ENCODE measurements at places on chromosomes 7 and 10.

DNA sequence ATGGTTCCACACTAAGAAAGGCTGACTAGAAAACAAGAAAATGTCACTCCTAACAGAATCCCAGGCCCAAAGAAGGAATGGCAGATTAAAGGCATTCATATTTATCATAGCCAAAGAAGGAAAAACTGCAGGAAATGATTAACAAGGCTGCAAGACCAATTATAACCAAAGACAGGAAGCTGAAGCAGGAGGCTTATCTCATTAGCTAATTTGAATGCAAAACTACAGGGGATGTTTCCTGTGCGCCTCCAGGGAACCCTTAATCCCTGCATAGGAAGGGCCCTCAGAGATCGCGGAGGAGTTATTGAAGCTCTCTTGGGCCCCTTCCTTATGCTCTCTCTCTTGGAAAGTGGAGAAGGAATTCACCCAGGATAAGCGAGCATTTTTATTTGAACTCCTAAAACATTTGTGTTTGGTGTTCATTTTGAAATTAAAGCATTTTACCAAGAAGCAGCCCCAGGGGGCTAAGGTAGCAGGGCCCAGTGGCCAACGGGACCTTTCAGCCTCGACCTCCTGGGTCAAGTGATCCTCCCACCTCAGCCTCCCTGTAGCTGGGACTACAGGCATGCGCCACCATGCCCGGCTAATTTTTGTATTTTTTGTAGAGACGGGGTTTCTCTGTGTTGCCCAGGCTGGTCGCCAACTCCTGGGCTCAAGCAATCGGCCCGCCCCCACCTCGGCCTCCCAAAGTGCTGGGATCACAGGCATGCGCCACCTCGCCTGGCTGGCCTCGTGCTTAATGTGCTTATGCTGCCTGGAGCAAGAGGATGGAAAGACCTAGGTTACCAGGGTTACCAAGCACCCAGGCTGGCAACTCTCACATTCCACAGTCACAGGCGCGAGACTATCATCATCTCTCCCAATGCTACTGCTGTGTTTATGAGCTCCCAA, 24.1 kb upstream of the PROSER2 start:
- no peak for DNase-seq

DNA sequence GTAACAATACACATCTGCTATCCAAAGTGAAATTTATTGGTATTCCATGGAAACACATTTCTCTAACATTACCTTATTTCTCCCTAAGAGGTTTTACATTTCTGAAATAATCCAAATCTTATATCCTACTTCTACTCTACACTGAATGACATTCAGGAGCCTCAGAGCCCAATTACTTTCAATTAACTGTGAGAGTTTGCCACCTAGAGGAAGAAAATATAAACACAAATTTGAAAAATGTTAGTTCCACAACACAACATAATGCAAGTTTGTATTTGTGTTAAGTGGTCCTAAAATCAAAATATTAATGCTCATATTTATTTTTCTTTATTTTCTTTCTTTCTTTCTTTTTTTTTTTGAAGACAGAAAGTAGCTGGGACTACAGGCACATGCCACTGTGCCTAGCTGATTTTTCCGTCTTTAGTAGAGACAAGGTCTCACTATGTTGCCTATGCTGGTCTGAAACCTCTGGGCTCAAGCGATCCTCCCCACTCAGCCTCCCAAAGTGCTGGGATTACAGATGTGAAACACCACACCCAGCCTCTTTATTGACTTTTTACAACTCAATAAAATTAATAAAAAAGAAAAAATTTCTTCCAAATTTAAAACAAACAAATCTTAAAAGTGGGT, 46.0 kb downstream of the ATAD1 start:
- peak; percentile 64 for DNase-seq

GRCh38 chr7:135597181-135597925, 39.6 kb downstream of the NUP205 start:
- no peak for DNase-seq

DNA sequence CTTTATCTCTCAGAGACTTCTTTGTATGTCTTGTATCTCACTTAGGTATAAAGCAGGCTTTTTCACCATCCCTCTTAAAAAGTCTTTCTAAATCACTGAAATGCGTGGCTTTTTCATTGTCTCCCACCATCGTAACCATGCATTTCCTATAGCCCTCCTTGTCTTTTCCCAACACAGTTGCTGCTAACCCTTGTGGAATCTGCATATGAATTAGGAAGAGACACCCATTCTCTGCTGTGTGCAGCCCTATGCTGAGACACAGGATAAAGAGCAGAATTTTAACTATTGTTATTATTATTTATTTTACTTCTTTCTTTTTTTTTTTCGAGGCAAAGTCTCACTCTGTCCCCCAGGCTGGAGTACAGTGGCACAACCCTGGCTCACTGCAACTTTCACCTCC, 804.3 kb upstream of the COBL start:
- DNase-seq = no peak

DNA sequence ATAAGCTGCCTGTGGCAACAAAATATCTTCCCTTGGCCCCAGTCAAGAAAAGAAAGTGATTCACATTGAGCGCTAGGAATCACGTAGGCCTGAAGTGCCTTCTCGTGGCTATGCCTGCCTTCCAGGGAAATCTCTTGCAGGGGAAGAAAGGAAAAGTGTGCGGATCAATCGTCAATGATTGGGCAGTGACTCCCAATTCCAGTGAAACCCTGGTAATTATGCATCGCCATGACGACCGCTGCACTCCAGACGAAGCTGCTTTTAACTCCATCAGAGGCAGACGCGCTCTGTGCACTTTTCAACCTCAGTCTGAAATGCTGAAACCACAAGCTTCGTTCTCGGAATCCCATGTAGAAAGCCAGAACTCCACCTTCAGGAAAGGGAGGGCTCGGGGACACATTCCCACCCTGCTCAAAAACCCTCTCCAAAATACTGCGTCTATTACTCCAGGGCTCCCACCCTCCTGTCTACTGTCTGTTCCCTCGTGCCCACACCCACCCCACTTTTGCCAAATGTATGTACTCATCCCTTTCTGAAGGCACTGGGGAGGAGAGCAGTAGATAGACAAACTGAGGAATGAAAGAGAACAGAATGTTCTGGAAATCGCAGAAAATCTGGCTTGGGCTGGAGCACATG, 24.2 kb upstream of the PRKAG2 start:
- no peak for DNase-seq

DNA sequence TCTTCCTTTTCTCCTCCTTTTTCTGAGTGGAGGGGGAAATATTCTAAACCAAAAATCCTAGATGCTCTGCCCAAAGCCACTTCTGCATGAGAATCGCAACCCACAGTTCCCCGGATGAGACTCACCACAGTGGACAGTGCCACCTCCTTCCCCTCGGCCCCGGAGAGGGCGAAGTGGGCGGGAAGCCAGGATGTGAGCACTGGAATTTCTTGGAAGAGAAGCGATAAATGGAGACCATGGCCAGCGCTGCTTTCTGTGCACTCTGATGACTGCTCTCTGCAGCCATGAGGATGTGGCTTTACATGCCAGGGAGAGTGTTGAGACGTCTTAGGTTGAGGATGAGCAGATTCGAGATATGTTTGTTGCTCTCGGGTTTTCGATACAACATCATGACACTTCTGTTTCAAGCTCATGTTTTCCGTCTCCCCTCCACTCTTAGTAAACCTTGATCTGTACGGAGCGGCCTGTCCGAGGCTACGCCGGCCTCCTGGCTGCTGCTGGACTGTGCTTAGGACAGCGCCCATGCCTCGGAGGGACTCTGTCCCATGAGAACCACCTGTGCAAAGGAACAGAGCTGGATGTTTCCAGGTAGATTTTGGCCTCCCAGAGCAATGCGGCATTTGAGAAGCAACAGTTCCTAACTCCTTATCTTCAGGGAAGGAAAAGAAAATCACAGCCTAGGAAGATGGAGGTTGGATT, 414.6 kb upstream of the FOXK1 start:
- DNase-seq = no peak

DNA sequence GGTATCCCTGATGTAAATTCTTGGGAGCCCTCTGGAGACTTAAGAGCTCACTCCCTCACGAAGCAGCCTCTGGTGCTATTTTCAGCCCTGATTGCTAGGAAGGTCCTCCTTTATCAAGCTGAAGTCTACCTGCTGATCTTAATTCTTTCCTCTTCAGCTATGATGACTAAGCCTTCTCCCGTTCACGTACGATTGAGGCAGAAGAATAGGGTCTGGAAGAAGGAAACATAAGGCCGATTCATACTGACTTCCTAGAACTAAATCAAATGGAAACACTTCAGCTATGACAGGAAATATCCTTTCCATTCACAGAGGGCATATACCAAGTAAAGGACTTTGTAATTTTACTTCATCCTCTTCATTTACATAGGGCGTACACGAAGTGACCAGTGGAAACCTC, 107.0 kb downstream of the CPXM2 start:
- DNase-seq = no peak

DNA sequence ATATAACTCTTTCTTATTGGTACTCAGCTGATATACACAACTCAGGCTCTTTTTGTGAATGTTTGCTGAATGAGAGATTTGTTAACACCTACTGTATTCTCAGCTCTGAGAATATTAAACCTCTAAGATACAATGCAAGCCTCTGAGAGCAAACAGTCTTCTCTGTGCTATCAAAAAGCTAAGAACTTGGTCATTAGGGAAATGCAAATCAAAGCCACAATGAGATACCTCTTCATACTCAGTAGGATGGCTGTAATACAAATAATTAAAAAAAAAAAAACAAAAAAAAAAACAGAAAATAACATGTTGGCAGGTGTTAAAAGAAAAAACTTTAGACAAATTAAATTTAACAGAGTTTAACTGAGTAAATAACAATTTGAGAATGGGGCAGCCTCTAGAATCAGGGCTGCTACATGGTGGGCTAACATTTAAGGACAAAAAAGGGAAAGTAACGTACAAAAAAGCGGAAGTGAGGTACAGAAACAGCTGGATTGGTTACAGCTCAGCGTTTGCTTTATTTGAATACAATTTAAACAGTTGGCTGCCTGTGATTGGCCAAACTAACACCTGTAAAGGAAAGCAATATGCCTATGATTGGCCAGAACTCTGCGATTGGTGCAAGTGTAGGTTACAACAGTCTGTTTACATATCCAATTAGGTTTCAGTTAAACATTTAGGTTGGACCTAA, 14.8 kb upstream of the MTURN start:
- no peak for DNase-seq

Measured in RKO (cell line).